ENCODE measurements at places on chromosomes 5 and 9. TPM values are rescaled to one million over a fixed set of nuclear protein-coding genes. Genes with fewer than 3 reads are reported as not detected.

The TRIO gene
- 30.1 TPM for total RNA-seq

The NDST1 gene
- total RNA-seq = 3.0 TPM

The SPATA31D4 gene
- total RNA-seq = not detected

The FAM221B gene
- total RNA-seq = not detected

The TLR4 gene
- total RNA-seq = not detected

The SPOCK1 gene
- not detected for total RNA-seq

The GABRB2 gene
- not detected for total RNA-seq

The C9orf152 gene
- not detected for total RNA-seq
